ENCODE measurements at places on chromosomes 12 and 14. TPM values are rescaled to one million over a fixed set of nuclear protein-coding genes. Genes with fewer than 3 reads are reported as not detected.

- DNase-seq, result no peak
These were observed 716.8 kb downstream of the LRFN5 start for GRCh38 chr14:42323426-42323825.

- DNase-seq, result no peak
These were observed 13.1 kb upstream of the LTA4H start for GRCh38 chr12:96048393-96048969.

GRCh38 chr12:105113094-105113493 is 5.6 kb downstream of the WASHC4 start:
- no peak for DNase-seq

The IL22 gene
- total RNA-seq, result not detected

The ZC2HC1C gene
- 1.3 TPM for total RNA-seq

Measured in tibial nerve (tissue), 4 donors.